Fibroblast of skin of left quadriceps (primary cell): ENCODE measurements at places on chromosomes 12 and 14.
A peak's percentile ranks its signal among the peaks of the same experiment; 100 is the strongest.

DNA sequence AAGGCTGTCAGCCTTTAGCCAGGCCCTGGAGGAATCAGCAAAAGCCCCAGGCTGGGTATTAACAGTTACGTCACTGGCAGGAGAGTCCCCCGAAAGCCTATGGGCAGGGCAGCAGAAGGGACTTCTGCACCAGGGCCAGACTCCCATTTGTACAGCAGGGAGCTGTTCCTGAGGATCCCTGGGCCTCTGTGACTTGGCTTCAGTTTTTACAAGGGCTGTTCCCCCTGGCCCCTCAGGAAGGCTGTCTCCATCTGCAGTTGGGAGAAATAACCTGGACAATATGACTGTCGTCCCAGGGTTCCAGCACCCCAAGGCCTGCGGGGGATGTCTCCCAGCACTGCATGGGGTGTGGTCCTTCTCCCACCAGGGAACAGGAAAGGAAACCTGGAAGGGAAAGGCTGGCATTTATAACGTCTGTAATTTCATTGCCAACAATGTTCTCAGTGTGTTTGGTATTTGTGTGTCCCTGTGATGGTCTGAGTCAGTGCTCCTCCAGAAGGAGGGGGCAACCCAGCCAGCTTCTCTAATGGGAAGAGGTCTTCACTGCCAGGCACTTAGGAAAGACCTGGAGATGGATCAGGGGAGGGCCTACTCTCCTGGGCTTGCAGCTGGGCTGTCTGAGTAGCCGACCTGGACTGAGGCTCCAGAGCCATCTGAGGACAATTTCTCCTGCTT, 42.4 kb downstream of the ERH start:
- peak; percentile 15 for DNase-seq

DNA sequence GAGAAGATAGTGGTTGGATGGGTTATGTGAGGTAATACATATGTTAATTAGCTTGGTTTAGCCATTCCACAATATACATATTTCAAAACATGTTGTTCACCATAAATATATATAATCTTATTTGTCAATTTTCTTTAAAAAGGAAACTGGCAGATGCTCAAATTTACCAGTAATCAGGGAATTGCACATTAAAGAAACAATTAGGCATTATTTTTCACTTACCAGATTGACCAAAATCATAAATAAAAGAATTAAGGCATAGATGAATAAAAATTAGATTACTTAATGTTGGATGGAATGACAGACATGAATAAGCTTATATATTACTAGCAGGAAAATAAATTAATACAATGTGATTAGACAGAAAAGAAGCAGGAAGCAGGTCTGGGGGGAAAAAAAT, 147.2 kb downstream of the PLEKHA5 start:
- no peak for DNase-seq

DNA sequence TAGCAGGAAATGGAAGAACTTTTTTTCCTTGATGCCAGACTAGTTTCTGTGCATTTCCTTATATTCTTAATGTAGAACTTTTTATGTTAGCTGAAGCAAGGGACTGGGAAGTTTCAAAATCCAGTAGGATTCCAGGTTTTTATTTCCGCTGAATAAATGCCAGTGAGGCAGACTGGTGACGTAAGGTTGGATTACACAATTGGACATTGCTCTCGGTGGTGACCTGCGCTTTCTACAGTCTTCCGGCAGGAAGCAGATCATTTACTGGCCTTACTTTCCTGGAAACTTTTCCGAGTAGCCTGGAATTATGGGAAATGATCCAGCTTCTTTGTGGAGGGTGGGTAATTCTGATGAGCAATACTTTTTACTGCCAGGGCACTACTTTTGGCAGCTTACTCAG, 3.6 kb downstream of the IFT43 start:
- no peak for DNase-seq

- DNase-seq = no peak
These were observed 15.2 kb upstream of the MYL2 start for GRCh38 chr12:110935588-110935987.

- DNase-seq = peak; percentile 85
These were observed 143.6 kb upstream of the SLC16A7 start for GRCh38 chr12:59452259-59452658.

GRCh38 chr12:104354167-104354867, 50.8 kb downstream of the EID3 start:
- no peak for DNase-seq

DNA sequence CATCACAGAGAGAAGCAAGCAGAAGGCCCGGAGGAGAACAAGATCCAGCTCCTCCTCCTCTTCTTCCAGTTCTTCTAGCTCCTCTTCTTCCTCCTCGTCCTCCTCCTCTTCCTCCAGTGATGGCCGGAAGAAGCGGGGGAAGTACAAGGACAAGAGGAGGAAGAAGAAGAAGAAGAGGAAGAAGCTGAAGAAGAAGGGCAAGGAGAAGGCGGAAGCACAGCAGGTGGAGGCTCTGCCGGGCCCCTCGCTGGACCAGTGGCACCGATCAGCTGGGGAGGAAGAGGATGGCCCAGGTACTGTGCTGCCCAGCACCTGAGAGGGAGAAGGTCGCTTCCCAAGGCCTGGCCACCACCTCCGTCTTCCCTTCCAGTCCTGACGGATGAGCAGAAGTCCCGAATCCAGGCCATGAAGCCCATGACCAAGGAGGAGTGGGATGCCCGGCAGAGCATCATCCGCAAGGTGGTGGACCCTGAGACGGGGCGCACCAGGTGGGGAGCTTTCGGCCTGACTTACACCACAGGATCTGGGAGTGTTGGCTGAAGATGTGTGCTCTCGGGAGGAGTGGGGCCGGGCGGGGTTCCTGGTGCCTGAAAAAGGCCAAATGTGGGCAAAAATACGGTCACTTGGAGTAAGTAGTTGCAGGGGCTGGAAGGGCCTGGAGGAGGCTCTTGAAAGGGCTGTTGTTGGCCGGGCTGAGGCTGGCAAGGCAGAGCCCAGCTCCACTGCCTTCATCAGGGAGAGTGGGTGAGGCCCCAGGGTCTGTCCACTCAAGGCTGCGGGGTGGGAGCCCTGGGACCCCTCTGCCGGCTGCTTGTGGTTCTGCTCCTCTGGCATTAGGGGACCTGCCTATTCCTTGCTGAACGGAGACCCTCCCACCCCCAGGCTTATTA, 1.4 kb downstream of the ARL6IP4 start:
- no peak for DNase-seq

GRCh38 chr12:119693511-119693910, 25.6 kb downstream of the PRKAB1 start:
- DNase-seq = no peak

- no peak for DNase-seq
These were observed 27.8 kb downstream of the HIP1R start for GRCh38 chr12:122862872-122863701.

DNA sequence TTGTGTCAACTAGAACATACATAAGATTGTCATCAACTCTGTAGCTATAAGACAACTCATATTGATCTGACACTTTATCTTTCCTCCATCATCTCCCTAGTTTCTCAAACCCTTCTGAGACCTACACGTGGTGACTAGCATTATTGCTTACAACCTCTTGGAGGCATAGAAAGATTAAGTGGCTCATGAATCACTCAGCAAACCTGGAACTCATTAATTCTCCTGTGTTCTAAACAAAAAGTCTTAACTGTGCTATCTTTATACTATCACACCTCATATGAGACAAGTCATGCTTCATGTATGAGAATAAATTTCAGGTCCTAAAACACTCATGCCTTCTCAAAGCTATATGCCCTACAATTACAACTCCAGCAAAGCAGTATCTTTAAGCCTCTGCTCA, 408.6 kb upstream of the SYT1 start:
- DNase-seq = no peak

- peak; percentile 87 for DNase-seq
These were observed 71.6 kb upstream of the STXBP6 start for GRCh38 chr14:25121337-25122129.

- peak; percentile 3 for DNase-seq
These were observed 333.4 kb upstream of the CCDC196 start for GRCh38 chr14:66152747-66153146.

DNA sequence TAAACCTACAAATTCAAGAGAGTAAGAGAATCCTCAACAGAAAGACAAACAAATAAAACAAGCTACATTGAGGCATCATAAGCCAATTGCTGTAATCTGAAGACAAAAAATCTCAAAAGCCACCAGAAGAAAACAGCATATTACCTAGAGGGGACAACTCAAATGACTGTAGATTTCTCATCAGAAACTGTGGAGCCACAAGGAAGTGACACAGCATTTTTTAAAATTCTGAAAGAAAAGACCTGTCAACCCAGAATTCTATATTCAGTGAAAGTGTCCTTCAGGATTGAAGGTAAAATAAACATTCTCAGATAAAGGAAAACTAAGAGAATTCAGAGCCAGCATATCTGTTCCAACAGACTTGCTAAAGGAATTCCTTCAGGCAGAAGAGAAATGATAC, 147.8 kb upstream of the DHRS4 start:
- no peak for DNase-seq

GRCh38 chr12:89352492-89353187, at the start of gene DUSP6:
DUSP6 (minus strand) TSS chr12:89352501; CDS start chr12:89352039, 462 bp downstream.
- DNase-seq = peak; percentile 97

DNA sequence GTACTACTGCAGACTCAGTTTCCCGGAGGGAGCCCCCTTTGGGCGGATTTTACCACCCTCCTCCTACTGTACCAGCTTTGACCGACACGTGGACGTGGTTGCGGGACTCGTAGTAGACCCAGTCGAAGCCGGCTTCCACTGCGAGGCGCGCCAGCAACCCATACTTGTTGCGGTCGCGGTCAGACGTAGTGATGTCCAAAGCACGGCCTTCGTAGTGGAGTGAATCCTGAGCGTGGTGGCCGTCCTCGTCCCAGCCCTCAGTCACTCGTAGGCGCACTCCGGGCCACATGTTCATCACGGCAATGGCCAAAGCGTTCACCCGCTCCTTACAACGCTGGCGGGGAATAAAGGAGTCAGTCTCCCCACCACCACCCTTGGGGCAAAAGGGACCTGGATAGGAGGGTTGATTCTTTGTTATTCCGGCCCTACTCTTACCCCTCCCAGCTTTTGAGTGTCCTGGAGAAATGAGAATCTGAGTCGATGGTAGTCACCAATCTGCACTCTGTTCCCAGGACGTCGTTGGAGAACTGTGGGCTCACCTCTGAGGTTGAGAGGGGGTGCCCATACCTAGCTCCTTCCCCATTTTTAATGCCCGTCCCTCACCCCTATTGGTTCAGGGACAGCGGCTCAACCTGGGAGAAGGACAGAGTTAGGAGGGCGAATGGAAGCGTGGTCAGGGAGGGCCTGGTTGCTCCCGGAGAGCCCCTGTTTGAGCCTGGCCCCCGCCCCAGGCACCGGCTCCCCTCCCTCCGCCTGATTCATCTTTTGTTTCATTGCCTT, 3.4 kb downstream of the DHH start:
- no peak for DNase-seq

GRCh38 chr14:99576761-99577705, 27.0 kb downstream of the CCDC85C start:
- no peak for DNase-seq

DNA sequence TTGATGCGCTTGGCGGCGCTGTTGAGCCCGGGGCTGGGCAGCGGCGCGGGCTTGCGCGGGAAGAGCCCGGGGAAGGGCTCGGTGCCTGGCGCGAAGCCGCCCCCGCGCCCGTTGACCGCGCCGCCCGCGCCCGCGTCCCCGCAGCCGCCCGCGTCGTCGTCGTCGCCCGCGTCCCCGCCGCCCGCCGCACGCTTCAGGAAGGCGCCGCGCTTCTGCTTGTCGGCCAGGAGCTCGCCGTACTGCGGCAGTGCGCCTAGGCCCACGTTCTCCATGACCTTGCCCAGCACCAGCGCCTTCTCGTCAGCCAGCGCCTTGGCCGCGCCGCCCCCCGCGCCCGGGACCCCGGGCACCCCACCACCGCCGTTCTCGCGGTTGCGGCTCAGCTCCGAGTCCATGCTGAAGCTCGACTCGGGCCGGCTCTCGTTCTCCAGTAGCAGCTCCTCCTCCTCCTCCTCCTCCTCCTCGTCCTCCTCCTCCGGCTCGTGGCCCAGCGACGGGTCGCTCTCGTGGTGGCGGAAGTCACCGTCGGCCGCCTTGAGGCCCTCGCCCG, 97.2 kb downstream of the BCL11B start:
- no peak for DNase-seq

- peak; percentile 31 for DNase-seq
These were observed 87.6 kb downstream of the SEC23A start for GRCh38 chr14:39015360-39015961.

DNA sequence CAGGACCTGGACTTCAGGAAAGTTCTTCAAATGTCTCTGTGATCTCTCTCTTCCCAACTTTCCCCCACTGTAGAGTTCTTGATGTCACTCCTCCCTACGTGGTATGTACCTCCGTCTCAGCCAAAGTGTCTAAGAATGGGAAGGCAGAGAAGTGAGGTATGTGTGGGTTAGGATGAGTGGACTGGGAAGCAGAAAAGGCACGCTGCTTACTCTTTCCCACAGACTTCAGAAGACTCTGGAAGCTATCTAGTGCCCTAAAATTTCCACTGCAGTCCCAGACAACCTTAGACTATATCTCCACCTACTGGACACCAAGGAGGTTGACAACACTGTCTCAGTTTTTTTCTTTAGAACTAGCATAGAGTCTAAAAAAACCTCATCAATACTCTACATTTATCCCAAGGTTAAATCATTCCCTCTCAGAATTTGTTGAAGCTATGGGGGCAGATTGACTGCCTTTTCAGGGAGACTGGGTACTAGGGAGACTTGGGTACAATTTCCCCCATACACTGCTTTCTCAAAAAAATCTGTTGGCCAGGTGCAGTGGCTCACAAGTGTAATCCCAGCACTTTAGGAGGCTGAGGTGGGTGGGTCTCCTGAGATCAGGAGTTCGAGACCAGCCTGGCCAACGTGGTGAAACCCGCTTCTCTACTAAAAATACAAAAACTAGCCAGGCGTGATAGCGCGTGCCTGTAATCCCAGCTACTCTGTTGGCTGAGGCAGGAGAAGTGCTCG, 20.6 kb upstream of the ITGA5 start:
- DNase-seq = peak; percentile 61

DNA sequence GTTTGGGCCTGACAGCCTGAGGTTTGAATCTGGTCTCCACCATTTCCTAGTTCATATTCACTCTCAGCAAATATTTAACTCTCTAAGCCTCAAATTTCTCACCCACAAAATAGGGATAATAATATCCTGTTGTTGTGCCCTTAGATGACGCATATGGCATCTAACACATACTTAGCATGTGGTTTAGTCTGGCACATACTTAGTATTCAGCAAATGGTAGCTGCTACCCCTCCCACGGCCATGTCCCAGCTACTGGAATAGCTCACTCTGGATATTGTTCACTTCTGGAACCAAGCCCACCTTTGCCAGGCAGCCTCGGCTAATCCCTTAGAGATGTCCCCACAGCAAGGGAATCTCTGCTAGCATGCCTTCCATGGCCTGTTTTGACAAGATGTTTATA, 53.3 kb downstream of the BICD1 start:
- no peak for DNase-seq

- DNase-seq = no peak
These were observed 9.9 kb downstream of the PIWIL1 start for GRCh38 chr12:130347588-130347987.

DNA sequence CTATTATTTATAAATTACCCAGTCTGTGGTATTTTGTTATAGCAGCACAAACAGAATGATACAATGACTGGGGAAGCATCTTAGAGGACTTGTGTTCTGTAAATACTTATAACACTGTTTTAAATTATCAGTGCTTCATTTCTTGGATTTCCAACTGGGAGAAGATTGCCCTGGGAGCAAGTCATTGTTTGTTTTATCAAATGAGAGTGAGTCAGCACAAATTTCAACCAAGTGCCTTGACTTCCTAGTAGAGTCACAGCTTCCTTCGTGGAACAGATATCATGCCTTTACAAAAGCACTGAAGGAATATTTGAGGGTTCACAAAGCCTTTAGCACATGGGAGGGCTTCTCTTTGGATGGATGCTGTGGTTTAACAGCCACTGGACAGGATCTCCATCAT, 234.1 kb downstream of the KTN1 start:
- no peak for DNase-seq
